ENCODE measurements at places on chromosomes 5 and 9.

DNA sequence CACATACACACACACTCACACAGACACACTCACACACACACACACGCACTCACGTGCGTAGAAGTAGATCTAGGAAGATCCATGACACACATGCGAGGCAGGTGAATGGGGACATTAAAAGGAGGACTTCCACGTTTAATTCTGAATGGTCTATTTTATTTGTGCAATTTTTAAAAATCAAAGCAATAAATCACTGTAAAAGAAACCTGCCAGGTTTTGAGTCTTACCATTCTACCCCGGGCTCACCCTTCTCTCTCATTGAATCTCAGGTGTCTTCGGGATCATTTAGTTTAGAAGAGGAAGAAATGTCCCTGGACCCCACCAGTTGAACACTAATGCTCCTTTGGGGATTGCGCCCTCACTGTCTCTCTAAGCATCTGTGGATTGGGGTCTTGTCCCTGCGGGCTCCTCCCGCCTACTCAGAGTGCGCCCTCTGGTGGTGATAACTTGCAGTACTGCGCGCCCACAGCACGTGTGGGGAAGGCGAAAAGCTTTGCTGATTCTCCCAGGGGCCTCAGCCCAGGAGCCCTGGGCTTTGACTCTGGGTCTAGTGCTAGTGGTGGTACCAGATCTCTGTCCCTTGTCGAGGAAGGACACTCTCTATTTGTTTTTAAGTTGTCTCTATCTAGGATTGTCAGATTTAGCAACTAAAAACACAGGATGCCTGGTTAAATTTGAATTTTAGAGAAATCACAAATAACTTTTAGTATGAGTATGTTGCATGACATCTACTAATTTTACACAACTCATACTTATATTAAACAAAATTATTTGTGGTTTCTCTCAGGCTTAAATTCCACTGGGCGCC is 34.8 kb downstream of the BOD1 start:
- DNase-seq = peak; percentile 67

- DNase-seq = no peak
Measured at GRCh38 chr5:136260656-136261055, 67.7 kb upstream of the SMIM32 start.

DNA sequence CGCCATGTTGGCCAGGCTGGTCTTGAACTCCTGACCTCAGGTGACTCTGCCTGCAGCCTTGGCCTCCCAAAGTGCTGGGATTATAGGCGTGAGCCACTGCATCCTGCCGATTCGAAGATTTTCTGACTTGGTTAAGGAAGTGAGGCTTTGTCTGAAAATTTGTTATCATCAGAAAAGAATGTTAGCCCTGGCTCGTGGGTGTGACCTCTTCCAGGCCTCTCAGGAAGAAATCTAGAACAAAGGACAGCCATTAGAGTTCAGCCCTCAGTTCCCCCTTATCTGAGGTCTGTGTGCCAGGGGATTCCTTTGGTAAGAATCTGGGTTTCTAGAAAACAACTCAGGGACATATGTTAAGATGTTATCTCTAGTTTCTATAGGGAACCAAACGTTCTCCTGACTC is 6.2 kb downstream of the OR2S2 start:
- DNase-seq = peak; percentile 44

DNA sequence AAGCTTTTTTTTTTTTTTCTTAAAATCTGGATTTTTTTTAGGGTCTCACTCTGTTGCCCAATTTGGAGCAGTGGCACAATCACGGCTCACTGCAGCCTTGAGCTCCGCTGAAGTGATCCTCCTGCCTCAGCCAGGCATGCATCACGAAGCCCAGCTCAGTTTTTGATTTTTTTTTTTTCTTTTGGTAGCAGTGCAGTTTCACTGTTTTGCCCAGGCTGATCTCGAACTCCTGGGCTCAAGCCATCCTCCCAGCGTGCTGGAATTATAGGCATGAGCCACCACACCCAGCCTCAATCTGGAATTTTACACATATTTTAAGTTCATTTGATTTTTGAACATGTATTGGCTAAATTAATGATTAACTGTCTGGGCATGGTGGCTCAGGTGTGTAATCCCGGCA is 36.3 kb downstream of the TRIO start:
- peak; percentile 52 for DNase-seq

- no peak for DNase-seq
Measured at GRCh38 chr9:120514405-120514804, 65.6 kb downstream of the CDK5RAP2 start.

DNA sequence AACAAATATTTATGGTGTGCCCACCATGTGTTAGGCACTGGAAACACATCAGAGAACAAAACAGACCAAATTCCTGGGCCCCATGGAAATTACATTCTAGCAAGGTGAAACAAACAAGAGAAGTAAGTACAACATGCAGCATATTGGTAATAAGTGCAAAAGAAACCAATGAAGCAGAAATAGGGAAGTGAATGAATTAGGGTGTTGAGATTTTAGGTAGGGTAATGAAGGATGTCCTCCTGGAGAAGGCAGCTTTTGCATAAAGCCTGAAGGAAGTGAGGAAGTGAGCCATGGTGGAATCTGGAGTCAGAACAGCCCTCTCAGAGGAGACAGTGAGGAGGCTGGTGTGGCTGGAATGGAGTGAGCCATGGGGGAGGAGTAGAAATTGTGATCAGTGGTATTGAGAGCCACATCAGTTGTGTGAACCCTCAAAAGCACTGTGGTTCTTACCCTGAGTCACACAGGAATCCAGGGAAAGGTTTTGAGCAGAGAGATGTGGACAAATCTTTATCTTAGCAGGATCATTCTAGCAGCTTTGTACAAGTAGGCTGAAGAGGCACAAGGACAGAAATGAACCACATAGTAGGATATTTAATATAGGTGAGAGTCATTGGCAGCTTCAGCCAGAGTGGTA is 52.7 kb upstream of the ARL15 start:
- no peak for DNase-seq

- no peak for DNase-seq
Measured at GRCh38 chr9:89844075-89844474, 239.3 kb downstream of the GADD45G start.

- DNase-seq = peak; percentile 76
Measured at GRCh38 chr9:91119679-91120078, 242.0 kb downstream of the AUH start.

DNA sequence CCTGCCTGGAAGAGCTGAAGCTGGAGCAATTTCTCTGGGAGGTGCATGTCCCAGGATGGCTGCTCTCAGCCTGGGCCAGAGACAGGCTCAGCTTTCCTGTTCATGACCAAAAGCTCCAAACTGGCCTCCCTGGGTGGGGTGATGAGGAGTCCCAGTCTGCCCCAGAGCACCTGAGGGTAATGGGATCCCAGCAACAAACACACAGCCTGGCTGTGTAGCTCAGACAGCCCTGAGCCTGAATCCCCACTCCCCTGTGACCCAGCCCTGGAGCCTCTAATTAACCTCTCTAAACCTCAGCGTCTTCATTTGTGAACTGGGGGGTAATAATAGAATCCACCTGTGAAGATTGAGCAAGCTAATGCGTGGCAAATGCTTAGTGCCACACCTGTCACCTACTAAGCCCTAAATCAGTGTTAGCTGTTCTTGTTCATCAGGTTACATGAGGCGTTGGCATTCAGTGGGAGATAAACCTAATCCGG is 67.5 kb downstream of the HSPA4 start:
- no peak for DNase-seq

DNA sequence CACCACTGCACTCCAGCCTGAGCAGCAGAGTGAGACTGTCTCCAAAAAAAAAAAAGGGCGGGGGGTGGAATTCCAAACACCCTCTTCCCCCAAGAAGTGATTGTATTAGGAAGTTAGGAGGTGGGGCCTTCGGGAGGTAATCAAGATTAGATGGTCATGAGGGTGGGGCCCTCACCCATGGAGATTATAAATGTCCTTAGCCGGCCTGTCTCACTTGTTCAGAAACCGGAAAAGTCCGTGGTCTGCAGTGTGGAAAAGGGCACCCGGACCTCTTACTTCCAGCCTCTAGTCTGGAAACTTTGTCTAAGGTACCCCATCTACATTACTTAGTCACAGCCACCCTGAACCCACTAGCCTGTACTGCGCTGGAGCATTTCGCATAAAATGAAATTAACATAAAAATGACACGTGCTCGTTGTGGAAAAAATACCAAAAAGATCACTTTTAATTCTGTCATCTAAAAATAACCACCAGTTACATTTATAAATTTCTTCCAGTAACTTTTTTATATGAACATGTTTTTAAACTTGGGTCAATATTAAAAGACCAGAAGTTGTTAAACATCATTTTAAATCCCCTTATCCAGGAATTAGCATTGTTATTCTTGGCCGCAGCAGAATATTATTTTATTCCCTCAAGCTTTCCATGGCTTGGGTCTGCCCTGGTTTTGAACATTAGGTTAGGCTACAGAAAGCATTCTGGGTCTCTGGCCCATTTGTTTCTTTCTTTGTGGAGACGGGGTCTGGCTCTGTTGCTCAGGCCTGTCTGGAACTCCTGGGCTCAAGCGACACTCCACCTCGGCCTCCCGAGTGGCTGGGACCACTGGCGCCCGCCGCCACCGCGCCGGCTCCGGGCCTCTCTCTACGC is 1.2 kb upstream of the CKS2 start:
- no peak for DNase-seq

DNA sequence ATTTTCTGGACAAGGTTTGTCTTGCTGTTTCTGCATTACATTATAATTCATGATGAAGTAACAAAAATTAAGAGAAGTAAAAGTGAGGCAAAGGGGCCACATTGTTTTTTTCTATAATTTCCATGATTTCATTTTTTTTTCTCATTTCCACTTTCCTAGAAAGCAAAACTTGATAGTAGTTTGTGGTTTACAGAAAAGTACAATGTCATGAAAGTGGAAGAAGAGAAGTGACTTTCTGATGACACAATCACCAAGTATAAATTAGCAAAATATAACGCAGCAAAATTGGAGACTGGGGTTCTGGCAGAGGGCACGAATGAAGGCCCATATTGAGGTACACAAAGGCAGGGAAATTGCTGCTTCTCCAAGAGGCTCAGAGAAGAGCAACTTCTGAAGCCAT is 5.0 kb upstream of the IFNA14 start:
- no peak for DNase-seq

GRCh38 chr5:167720676-167721260 is 570.7 kb upstream of the WWC1 start:
- DNase-seq = peak; percentile 67

GRCh38 chr5:125611541-125611940 is 811.7 kb upstream of the GRAMD2B start:
- no peak for DNase-seq

DNA sequence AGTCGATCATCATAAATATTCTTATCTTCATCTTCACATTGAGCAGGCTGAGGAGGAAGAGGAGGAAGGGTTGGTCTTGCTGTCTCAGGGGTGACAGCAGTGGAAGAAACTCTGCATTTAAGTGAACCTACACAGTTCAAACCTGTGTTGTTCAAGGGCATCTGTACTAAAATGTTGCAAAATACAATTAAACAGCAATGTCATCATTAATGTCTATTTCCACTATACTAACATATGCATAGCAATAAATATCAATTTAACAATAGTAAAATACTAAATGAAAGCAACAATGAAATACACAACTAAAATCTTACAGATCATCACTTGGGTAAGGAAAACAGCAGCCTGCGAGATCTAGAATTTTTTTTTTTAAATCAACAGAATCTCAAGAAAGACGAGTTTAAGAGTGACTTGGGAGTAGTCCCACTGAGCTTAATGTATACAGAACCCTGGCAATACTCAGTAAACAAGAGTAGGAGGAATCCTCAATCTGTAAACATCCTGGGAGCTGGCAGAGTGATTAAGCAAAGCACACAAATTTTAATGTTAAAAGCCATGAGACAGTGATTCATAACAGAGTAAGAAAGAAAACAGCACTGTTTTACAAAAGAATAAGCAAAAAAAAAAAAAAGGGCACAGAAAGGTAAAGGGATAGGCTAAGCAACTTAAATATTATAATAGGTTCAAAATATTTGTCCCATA is 10.0 kb downstream of the HOMER1 start:
- DNase-seq = no peak

- peak; percentile 36 for DNase-seq
Measured at GRCh38 chr9:96674906-96675538, 19.9 kb upstream of the PRXL2C start.

DNA sequence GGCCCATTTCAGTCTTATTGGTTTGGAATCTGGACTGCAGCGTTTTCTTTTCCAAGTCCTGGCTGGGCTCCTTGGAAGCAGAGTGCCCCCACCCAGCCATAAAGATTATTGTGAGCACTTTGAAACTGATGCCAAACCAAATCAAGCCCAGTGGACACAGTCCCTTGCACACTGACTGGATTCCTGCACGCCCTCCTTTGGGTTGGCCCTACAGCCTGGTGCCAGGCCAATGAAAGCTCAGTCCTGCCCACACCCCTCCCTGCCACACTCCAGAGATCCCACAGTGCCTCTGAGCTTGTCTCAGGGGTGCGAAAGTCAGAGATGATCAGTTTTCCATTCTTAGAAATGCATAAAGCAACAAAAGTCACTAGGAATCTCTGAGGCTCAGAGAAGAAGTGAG is 181.9 kb downstream of the CETN3 start:
- no peak for DNase-seq

DNA sequence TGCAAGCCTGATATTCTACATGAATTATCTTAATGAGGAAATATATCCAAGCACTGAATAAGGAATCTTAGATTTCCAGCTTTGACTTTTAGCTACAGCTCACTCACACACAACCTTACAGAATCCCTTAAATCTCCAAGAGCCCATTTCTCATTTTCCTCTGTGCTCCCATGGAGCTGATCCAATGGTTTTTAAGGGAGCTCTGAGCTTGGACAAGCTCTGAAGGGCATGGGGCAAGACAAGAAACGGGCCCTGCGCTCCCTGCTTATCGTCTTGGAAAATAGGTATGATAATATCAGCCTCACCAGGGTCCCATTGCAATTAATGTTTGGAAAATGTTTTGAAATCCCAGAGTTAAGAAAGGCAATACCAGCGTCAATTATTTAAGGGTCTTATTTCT is 1021.7 kb downstream of the NR2F1-AS1 start:
- no peak for DNase-seq

DNA sequence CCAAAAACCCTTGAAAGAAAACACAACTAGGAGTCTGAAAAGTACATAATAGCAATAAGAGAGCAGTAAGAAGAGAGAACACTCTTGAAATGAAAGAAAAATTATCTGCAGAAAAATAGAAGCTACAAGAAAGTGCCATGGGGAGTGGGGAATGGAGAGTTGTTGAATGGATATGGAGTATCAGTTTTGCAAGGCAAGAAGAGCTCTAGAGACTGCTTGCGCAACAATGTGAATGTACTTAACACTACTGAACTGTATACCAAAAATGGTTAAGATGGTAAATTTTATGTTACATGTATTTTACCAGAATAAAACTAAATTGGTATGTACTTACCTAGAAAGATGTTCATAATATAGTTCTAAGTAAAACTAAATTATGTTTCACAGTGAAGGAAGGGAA is 54.8 kb upstream of the RASGRF2 start:
- DNase-seq = no peak
